EH (cell line): ENCODE measurements at places on chromosomes 6 and 20.

GRCh38 chr6:37005061-37005810 lies at the start of gene FGD2:
TSS of gene FGD2 (plus strand) at chr6:37005655. CDS start at chr6:37005818, 163 bp downstream.
- no peak for DNase-seq

DNA sequence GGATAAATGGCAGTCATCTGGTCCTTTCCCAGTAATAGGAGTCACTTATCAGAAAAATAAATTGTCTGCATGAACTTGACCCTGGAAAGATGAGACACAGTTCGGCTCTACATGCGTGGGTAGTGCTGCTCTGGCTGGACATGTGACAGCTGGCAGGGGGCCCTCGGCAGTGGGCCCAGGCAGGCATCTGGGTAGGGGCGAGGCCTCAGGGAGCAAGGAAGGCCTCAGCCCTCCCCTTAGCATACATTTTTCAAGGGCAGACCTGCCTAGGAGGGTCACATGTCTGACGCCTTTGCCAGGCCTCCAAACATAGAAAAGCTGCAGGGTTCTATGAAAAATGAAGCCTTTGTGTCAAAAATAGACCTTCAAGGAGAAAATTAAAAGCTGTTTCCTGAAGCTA lies 12.8 kb upstream of the ILRUN start:
- peak; percentile 25 for DNase-seq

- no peak for DNase-seq
These were observed 34.8 kb downstream of the ELMO2 start for GRCh38 chr20:46371656-46372055.

DNA sequence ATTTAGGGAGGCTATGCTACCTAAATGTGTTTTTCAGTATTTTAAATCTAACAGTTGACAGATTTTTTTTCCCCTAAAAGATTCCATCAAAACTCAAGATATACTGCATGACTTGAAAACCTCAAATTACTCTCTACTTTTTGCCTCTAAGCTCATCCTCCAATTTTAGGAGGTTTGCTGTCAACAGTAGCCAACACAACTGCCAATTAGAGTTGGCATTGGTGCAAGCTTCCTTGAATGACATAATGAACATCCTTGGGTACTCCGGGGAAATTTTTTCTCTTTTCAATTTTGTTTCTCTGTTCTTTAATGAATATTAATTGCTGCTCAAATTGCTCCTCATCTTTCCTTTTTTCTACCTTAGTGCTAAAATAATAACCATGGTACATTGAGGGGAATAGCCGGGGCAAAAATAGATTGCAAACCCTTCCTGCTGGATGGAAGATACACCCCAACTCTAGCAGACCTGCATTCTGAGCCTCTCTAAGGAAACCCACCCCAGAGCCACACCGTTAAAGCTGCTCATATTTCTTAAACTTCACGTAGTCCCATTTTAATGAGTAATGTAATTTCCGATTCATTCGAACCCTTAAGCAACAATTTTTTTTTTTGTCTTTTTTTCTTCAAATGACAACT lies 34.3 kb downstream of the SLC22A23 start:
- no peak for DNase-seq

DNA sequence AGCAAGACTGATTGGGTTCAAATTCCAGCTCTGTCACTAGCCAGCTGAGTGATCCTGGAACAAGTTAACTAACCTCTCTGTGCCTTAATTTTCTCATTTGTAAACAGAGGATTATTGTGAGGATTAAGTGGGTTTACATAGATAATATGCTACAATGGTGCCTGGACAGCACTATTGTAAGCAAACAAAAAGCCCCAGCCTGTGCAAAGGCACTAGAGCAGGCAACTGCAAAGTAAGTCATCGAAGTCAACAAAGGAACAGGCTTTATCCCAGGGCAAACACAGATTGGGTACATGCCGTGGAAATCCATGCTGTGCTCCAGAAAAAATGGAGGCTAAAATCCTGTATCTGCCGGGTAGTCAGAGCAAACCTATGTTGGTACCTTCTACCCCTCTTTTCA lies 43.2 kb upstream of the CTNNBL1 start:
- no peak for DNase-seq
